ENCODE measurements at places on chromosomes 1 and 21.

DNA sequence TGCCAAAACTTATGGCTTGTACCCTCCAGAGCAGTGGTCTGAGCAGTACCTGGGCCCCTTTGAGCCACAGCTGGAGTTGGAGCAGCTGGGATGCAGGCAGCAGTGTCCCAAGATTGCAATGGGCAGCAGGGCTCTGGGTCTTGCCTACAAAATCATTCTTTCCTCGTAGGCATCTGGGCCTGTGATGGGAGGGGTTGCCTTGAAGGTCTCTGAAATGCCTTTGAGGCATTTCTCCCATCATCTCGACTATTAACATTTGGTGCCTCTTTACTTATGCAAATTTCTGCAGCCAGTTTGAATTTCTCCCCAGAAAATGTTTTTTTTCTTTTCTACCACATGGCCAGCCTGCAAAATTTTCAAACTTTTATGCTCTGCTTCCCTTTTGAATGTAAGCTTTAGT is 31.0 kb upstream of the TSPAN2 start:
- no peak for DNase-seq

- DNase-seq = no peak
Observed at GRCh38 chr1:200381256-200381984, 28.4 kb downstream of the ZNF281 start.

GRCh38 chr1:213564215-213564659 is 423.5 kb upstream of the PROX1 start:
- DNase-seq = no peak

DNA sequence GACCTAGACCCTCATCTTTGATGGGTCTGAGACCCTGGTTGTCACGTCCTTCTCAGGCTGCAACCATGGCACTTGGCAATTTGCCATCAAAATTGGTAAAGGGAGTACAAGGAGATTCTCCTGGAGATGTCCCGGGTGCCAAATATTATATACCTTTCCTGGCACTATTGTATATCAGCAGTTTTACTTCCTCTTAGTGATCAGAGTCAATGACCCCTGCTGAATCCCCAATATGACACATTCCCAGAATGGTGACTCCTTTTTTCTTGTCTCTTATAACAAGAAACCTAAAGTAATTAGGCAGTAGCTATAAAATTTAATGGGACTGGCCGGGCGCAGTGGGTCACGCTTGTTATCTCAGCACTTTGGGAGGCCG is 39.6 kb upstream of the CDC42BPA start:
- DNase-seq = no peak

DNA sequence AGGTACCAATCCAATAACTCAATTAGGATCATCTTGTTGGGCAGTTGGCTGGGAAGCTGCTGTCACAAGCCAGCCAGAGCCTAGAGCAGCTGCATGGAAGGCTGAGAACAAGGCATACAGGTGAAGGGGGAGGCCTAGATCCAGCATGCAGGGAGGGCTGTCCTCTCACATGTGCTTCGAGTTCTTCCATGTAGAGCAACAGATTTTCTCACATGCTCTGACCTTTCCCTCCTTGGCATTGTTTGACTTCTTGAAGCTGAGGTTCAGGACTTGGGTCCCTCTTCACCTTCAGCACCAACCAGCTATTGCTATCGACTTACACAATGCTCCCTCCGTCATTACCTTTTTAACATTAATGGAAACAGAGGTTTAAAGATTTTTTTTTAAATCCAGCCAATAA is 257.7 kb downstream of the ATG4C start:
- no peak for DNase-seq

- DNase-seq = no peak
Observed at GRCh38 chr1:32240140-32240951, 6.7 kb upstream of the FAM167B start.

DNA sequence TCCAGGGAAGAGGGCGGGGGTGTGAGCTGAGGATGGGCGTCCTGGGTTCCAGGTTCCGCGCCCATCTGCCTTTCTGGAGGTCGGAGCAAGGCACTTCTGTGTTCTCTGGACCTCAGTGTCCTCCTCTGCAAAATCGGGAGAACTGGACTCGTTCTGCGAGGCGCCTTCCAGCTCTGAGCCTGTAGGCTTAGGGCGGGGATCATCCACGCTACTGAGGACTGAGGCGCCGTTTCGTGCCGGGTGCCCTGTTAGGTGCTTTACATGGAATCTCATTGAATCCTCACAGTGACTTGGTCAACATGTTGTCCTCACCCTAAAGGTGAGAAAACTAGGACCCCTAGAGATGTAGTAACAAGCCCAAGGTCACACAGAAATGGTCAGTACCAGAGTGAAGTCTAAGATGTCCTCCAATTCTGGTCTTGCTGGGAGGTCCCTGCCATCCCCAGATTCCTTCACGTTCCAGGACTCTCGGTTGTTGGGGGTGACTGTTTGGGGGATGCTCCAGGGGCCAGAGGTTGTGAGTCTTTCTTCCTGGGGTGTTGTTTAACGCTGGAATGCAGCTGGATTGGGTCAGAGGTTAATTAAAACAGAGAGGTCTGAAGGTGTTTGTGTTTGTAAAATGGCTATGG is 677 bp downstream of the PRKAA2 start:
- DNase-seq = peak; percentile 3

DNA sequence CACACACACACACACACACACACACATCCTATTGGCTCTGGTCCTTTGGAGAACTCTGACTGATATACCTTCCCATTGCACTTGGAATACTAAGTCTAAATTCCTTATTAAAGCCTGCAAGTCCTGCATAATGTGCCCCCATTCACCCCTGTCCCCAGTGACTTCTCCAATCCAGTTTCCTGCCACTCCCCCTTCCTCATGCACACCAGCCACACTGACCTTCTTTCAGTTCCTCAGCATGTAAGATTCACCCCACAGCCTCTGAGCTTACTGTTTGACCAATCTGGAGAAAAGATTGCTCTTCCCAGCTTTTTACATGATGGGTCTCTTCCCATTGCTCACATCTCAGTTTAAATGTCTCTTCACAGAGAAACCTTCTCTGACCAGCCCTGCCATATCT is 146.6 kb downstream of the TBX15 start:
- no peak for DNase-seq

DNA sequence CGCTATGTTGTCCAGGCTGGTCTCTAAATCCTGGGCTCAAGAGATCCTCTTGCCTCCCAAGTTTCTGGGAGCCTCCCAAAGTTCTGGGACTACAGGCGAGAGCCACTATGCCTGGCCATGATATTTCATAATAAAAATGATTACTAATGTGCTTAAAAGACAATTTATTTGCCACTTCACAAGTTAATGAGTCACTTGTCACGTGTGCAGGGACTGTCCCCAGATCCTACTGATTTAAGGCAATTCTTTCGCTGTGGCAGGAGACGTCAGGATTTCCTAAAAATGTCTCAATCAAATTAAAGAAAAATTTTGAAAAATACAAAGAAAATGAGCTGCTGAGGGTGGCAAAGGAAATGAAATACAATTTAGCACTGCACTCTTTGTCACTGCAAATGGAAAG is 43.5 kb downstream of the B3GALNT2 start:
- no peak for DNase-seq

DNA sequence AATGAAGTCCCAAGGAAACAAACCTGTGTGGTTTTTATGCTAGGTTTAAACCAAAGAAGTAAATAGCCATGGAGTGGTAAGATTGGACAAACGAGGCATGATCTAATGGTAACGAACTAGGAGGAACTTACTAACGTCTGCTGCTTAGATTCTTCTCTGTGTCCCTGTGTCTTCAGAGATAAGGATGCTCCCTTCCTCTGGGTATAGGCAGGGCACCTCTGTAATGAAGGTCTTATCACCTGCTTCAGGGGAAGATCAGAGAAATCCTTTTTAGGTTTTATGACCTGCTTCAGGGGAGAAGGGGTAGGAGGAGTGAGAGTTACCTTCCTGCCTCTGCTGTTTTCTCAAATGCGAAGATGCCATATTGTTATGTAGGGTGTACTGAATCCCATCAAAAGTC is 214.9 kb upstream of the L1TD1 start:
- no peak for DNase-seq

GRCh38 chr1:223233410-223234169 is 90.5 kb upstream of the TLR5 start:
- no peak for DNase-seq

GRCh38 chr1:4601941-4602340 is 52.5 kb upstream of the AJAP1 start:
- DNase-seq = no peak

DNA sequence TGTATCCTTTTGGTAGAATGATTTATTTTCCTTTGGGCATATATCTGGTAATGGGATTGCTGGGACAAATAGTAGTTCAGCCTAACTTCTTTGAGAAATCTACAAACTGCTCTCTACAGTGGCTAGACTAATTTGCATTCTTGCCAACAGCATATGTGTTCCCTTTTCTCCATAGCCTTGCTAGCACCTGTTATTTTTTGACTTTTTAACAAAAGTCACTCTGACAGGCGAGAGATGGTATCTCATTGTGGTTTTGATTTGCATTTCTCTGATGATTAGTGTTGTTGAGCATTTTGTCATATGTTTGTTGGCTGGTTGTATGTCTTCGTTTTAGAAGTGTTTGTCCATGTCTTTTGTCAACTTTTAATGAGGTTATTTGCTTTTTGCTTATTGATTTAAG is 99.8 kb downstream of the UCK2 start:
- DNase-seq = no peak

DNA sequence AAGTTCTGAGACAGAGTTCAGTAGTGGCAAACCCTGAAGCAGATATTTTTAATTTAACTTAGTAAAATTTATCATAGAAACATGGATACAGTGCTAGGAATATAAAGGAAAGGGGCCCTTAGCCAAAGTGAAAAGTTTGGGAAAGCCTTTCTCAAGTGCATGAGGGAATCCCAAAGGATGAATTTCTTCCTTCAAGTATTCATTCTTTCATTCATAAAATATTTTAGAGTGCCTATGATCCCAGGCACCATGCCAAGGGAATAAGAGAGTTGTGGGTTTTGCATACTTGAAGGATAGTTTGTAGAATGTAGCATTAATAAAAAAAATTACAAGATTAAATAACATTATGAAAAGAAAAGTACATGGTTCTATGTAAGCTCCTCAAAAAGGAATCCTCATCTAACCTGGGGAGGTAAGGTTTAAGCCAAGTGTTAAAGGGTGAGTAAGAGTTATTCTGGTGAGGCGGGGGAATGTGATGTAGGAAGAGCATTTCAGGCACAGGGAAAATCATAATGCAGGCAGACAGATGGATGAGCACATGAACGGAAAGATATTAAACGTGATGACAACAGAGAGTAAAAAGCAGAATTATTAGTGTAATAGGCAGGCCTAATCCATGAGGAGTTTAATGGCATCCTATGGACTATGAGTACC is 40.4 kb upstream of the NTNG1 start:
- DNase-seq = no peak

DNA sequence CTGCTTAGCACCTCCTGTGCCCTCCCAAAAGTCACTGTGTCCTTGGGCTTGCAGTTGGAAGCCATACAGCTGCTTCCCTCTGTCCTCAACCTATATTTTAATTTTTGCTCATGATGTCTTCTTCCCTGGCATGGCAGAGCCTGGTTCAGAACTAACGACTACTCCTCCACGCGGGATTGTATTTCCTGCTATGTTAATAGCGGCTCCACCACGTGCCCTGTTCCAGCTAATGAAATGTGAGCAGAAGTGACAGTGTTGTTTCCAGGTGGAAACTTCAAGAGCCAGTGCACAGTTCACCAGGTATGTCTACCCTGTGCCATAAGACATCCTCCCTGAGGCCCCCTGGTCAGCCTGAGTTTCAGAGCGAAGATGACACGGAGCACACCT is 52.1 kb downstream of the DHRS3 start:
- no peak for DNase-seq

GRCh38 chr1:26079960-26080814 is 12.8 kb upstream of the TRIM63 start:
- DNase-seq = no peak

- no peak for DNase-seq
Observed at GRCh38 chr1:153958961-153959260, 499 bp upstream of the CRTC2 start.

DNA sequence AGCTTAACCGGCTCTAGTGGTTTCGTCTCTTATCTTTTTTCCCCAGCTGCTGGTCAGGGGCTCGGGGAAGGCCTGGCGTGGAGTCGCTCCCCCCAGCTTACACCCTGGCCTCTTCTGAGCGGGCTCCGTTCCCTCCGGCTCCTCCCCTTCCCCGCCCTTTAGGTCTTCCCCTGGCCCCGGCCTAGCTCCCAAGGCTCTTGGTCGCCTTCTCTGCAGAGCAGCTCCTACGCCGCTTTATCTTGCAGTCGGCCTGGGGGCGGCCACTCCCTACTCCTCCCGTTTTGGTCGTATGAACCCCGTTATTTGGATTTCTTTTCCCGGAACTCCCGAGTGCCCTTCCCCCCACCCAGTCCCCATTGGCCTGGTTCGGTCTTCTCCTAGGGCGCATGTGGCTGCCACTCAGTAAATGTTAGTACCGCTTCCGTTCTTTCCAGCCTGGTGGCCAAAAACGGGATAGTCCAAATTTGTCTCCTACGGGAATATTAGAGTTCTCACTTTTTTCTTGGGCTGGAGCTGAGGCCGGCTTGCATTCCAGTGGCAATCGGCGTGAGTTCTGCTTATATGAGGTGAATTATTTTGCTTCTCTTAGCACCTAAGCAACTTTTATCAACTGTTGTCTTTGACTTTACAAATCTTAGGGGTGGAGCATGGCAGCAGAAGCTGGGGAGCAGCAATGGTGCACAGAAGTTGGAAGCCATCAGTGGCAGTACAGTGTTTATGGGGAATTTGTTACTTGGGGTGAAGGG is 467 bp downstream of the THRAP3 start:
- DNase-seq = peak; percentile 55

GRCh38 chr1:45243476-45244343 is 37.3 kb upstream of the ZSWIM5 start:
- DNase-seq = no peak

DNA sequence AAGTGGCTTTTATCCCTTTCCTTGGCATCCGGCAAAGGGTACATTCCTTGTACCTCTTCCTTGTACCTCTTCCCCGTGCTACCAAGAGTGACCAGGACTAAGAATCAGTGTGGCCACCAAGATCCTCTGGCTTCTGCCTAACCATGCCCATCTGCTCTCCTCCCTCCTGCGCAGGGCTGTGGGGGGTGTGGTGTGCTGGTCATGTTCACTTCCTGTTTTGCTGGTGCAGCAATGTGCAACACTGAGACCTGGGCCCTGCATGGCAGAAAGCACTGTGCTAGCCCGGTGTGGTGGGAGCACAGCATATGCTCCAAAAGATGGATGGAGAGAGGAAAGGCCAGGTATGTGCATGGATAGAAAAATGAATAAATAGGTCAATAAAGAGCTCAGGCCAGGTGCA is 33.3 kb upstream of the TENT5C start:
- DNase-seq = no peak

DNA sequence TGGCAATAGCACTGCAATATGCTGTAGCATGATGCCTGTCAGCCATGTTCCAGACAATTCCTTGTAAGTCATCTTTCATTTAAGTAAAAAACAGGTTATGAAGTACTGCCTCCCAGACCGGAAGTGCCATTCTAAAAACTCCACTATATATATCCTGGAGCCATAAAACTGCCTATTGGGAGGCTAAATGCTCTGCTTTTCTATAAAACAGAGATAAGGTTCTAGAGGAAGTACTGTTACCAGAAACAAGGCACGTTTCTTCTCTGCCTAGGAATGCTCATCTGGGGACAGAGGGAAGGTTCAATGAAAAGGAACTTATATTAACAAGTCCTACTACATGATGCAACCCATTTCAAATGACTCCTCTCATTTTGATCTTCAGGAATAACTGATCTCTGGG is 66.8 kb downstream of the GPR137B start:
- no peak for DNase-seq

- no peak for DNase-seq
Observed at GRCh38 chr1:70628973-70629372, 217.9 kb downstream of the CTH start.
